ENCODE measurements at places on chromosomes 16 and 17. TPM values are rescaled to one million over a fixed set of nuclear protein-coding genes. Genes with fewer than 3 reads are reported as not detected.

ATP2C2 gene
- total RNA-seq: not detected

KCNG4 gene
- not detected for total RNA-seq

TBX6 gene
- 0.33 TPM for total RNA-seq

COX10 gene
- total RNA-seq: 12.6 TPM

CDK5R1 gene
- total RNA-seq: 0.33 TPM

DRC3 gene
- 0.33 TPM for total RNA-seq

KCNH4 gene
- not detected for total RNA-seq

All from fibroblast of lung (primary cell).